NCI-H187 treated with DMSO at 0.1 percent for 48 hours (cell line): ENCODE measurements at places on chromosomes 12 and 14.

- DNase-seq: no peak
These were observed 160.0 kb upstream of the E2F7 start for GRCh38 chr12:77225373-77225772.

- no peak for DNase-seq
These were observed at the start of gene TAC3 for GRCh38 chr12:57016348-57016747. Gene TAC3, minus strand, starts transcription at chr12:57016529. Its CDS starts 732 bp downstream, at chr12:57015797.

DNA sequence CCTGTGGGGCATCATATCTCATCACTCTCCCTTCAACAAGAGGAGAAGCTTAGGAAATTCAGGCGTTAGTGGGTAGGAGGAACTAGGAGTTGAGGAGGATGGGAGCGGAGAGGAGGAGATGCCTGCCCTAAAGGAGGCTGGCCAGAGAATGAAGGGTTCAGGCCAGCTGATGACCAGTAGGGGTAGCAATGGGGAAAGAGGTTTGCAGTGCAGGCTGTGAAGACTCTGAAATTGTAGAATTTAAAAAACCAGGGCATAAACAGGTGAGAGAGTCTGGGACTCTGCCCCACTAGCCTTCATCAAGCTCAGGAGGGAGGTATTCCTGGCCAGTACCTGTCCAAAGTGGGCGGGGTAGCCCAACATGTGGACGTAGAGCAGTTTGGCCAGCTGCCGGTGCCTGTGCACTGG is 809 bp downstream of the AP1G2 start:
- DNase-seq: no peak

GRCh38 chr14:39267608-39268005 is 33.9 kb downstream of the MIA2 start:
- no peak for DNase-seq

GRCh38 chr14:104788873-104789663 is 6.5 kb downstream of the AKT1 start:
- DNase-seq: no peak

DNA sequence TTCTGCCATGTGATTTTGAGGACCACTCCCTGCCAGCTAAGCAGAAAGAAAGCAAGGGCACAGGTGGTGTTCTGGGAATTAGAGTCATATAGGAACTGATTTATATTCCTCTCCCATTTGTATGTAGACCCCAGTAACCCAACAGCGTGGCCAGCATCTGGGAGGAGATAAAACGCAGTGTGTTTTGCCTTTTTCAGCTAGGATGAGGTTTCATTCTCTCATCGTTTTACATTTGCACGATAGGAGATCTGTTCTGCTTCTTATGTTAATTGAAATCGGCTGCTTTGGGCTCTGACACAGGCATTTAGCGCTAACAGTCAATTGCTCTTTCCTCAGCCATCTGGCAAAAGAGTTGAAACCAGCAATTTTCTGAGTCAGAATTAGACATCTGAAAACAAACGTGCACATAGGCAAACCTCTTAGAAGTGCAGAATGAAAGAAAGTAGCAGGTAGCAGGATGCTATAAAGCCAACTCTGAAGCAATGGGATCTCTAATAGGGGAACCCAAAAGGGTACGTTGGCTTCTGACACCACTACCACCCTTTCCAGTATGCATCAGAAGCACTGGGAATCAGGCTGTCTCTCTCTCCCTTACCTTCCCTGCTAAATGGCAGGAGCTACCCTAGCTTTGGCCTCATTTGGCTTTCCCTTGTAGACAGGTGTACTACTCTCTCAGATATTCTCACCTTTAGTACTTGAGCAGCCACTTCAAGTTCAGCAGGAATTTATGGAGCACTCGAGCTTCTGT is 219.1 kb downstream of the PHLDA1 start:
- DNase-seq: no peak

DNA sequence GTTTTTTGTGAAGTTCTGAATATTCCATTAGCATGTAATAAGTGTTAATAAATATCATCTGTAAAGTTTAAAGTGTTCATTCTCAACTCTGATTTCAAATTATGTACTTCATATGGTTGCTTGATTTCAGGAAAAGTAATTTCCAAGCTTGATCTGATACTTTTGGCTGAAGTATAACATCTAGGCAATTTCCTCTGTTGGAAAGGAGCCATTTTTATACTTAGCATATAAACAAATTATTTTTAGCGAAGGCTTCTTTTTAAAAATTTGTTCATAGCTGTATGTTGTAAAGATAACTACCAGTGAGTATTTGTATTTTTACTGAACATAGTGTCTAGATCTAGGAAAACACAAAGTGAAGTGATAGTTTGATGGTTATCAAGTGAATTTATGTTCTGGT is 153.4 kb upstream of the TMTC2 start:
- DNase-seq: no peak

- DNase-seq: no peak
These were observed 14.2 kb downstream of the RAP1B start for GRCh38 chr12:68624933-68625332.

DNA sequence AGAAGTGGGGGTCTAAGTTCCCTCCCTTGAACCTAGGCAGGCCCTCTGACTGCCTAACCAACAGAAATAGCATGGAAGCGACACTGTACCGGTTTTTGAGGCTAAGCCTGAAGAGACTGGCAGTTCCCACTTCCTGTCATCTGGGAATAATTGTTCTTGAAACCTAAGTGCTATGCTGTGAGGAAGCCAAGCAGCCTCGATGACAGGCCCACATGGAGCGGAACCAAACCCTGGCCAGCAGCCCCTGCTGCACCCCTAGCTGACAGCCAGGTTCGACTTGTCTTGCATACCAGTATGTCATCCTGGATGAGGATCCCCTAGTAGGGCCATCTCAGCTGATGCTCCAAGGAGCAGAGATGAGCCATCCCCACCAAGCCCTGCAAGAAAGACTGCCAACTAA is 6.4 kb upstream of the GPR68 start:
- DNase-seq: no peak

- no peak for DNase-seq
These were observed 39.5 kb downstream of the PPM1H start for GRCh38 chr12:62895351-62895877.

DNA sequence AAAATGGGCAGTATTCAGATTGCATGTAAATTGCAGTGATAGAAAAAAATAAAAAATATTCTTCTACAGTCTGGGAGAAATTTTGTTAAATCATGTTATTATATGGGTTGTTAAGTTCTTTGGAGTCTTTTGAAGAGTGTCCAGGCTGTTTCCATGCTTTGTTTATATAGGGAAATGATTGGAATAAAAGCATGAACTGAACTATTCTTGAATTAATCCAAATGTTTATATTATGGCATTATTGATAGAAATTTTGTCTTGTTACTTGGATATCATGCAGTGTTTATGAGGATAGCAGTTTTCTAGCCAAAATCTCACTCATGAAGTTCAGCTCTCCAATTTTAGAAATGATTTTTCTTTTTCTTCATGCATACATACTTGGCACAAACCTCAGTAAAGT is 108.2 kb upstream of the NAV3 start:
- DNase-seq: no peak

- no peak for DNase-seq
These were observed 381.4 kb downstream of the TMEM117 start for GRCh38 chr12:44217146-44217883.

GRCh38 chr14:98507264-98507663 is 764.7 kb downstream of the BCL11B start:
- DNase-seq: no peak

DNA sequence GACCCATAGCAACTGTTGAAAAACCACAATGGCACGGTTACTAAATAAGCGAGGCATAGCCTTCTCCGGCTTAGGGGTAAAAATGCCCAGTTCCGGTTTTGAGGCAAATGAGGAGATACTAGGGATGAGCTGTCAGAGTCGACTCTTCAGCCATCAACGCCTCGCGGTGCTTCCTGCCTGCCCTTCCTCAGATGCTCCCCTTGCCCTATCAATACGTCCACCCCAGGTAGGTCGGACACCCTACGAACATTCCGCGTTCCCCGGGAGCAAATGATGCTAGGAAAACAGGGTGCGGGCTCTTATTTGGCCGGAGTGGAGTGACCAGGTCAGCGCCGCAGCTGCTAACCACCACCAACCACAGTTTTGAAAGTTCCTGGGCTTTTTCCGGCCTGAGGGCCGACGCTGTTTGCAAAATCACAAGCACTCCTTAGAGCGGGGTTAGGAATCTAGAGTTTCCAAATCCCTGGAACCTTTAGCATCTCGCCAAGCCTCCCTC is 1.2 kb downstream of the SRSF9 start:
- DNase-seq: no peak

DNA sequence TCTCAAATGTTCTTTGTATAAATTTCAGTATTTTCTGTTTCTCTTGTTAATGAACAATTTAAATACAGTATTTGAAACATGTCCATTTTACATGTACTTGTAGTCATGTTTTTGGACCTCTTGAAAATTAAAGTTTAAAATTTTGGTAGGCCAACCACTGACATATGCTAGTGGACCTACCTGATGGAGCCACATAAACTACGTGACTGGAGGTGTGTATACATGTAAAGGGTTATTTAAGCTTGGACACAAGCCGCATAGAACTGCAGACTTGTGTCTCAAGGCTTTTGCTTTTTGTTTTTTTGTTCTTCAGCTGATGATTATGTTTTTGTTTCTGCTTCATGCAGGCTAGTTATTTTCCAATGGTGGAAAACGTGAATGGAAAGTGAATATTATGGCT is 568.5 kb upstream of the MDGA2 start:
- DNase-seq: no peak

- no peak for DNase-seq
These were observed 18.5 kb downstream of the HPD start for GRCh38 chr12:121839993-121840761.

DNA sequence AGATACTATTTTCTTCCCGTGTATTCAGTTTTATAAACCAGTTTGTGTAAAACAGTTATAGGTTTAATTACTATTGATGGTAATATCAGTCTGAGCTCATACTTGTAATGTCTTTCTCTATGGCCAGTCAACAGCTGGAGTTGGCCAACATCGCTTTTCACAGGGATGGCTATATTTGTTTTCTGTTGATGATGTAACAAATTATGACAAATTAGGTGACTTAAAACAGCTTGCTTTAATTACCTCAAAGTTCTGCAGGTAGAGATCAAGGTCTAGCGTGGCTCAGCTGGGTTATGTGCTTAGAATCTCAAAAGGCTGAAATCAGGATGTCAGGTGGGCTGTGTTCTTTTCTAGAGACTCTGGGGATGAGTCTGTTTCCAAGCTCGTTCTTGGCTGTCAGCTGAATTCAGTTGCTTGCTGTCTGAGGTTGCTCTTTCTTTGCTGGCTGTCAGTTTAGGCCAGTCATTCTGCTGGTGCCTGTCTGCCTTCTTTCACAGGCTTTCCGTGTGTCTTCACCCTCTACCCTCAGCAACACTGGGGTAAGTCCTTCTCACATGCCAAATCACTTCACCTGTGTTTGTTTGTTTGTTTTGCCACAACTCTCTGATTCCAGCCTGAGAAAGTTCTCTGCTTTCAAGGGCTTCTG is 370.2 kb upstream of the E2F7 start:
- DNase-seq: no peak

- no peak for DNase-seq
These were observed 3.0 kb downstream of the EVL start for GRCh38 chr14:100067971-100068959.

GRCh38 chr14:69633238-69633637 is 21.8 kb downstream of the SUSD6 start:
- no peak for DNase-seq

- DNase-seq: no peak
These were observed 115.9 kb upstream of the IFNG-AS1 start for GRCh38 chr12:67873355-67873754.

DNA sequence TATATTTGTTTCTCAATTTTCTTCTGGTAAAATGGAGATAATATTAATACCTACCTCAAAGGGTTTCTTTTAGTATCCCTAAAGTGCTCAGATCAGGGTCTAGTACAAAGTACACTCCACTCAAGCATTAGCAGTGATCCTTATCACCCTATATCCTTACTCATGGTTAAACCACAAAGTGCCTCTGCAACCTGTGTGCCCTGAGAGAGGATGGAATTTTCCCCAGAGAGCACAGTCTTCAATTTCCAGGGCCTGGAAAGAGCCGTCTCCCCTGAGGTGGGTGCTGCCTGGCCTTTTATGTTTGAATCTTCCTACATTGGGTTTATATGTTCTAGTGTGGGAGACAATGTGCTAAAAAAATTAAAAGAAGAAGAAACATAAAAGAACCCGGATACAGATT is 183.1 kb upstream of the FBXO33 start:
- no peak for DNase-seq

- DNase-seq: no peak
These were observed 733.6 kb upstream of the TMEM132C start for GRCh38 chr12:127533353-127533752.

DNA sequence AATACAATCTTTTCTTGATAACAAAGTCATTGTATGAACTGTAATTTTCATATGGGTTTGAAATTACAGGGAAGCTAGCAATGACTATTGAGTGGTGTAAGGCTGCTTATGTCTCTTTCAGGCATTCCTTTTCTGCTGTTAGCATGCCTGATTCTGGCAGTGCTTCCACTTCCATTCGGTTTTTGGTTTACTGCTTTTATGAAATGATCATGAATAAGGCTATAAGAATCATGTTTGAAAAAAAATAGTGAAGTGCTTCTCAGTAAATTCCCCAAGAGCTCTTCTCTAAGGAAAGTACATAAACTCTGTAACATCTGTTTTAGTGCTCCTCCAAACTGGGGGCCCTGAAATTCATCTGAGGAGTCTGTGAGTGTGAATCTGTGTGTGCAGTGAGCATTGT is 434.0 kb upstream of the RGS6 start:
- no peak for DNase-seq

DNA sequence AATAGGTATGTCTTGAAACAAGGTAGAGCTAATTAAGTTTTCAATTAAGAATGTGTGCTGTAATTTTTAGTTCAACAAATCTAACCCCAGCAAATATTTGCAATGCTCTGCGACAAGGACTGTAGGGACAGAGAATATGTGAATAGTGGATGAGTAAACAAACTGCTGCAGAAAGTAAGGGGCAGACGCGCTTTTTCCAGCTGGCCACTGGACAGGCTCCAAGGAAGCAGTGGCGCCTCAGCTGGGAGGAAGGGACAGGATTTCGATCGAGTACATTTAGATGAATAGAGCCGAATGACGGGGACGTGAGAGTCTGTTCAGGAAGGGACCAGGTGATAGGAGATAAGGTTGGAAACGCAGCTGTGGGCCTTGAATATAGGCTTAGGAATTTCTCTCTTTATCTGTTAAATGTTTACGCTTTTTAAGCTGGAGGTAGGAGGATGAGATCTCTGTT is 69.3 kb downstream of the ELK3 start:
- no peak for DNase-seq

- peak; percentile 74 for DNase-seq
These were observed 410.8 kb downstream of the NAV3 start for GRCh38 chr12:78241446-78241845.

- DNase-seq: no peak
These were observed 333 bp upstream of the KCNA1 start for GRCh38 chr12:4909410-4909733.

DNA sequence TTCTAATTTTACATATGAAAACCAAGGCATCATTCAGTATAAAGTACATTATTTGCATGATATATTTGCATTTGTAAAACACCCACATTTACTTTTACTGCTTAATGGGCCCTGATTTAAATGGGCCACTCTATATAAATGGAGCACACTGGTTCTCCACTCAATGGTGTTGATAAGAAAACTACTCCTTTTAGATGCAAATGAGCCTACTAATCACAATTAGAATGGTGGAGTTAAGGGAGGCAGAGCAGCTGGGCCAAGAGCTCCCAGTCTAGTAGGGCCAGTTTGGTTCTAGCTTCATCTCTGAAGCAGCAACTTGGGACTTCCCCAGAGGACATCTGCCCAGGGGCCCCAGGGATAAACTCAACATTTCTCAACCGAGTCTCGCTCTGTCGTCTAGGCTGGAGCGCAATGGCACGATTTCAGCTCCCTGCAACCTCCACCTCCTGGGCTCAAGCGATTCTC is 120.7 kb downstream of the FOXN3 start:
- DNase-seq: no peak

- DNase-seq: no peak
These were observed 87.2 kb downstream of the PPM1H start for GRCh38 chr12:62847709-62848108.
